ENCODE measurements at places on chromosomes 11 and 22.

DNA sequence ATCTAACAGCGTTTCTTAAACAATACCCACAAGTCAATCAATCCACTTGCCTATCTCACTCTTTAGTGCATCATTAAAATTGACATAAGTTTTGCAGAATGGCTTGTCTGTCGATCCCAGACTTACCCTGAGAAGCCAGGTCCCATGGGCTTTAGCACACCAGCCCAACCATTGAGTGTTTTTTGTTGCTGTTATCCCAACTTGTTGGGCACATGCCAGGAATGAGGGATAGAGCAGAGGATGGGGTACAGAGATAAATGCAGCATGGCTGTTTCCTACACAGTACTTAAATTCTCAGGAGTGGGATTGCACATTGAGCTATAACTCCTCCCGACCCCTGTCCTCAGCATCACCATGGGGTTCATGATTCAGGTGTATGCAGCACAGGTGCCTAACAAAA, 64.2 kb upstream of the RASSF10 start:
- DNase-seq = no peak

DNA sequence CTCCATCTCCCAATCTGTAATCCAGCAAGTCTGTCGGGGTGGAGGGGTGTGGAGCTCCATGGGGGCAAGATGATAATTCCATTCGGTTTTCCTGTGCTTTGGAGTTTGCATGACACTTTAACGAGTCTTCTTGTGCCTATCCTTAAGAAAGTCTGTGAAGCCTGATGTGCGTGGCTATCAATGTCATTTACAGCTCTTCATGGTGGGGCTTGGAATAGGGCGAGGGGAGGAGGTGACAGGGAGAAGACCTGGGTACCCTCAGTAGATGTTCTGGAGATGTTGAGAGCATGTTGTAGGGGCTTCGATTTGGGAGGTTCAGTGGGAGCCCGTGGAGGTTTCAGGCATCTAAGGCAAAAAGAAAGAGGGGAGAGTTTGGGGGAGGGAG, 579 bp upstream of the PHLDB1 start:
- DNase-seq = no peak

DNA sequence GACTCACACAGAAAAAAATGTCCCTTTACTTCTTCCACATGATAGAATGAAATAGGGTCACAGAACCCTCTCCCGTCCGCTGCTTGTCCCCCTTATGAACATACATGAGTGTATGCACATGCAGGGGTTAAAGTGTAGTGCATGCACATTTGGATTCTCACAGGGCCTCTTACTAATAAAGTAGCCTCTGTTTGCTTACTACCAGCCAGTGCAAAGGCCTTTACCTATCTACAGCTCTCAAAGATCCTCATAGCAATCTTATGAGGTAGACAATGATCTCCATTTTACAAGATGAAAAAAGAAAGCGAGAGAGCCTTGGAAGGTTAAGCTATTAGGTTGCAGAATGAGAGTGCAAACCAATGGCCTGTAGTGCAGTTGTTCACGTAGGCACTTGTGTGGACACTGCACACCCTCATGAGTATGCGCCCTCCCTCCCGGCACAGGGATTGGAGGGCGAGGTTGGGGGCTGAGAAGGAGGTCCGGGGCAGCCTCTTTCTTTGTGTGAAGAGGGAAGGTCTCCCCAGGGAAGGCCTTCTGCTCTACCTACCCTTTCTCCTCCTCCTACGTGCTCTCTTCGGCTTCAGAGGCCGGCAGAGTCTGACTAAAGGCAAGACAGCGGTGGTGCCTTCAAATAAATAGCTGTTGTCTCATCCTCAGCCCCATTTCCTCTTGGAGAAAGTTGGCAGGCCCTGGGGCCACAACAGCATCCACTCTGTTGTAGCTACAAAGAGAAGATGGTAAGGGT, 91.3 kb downstream of the CEP164 start:
- no peak for DNase-seq

DNA sequence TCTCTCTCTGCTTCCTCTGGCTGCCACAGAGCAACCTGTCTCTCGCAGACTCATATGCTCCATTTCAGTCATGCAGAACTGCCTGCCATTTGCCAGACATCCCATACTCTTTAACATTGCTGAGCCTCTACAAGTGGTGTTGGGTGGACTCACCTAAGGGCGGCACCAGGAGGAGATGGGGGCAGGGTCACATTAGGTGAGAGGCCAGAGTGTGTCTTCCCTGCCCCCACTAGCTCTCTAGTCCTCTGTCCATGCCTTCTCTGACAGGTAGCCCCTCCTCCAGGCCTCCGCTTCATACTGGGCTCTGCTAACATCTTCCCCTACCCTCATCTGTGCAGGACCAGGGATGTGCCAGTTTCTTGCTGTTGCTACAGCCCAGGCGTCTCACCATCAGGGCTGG, 366.3 kb downstream of the TENM4 start:
- no peak for DNase-seq

DNA sequence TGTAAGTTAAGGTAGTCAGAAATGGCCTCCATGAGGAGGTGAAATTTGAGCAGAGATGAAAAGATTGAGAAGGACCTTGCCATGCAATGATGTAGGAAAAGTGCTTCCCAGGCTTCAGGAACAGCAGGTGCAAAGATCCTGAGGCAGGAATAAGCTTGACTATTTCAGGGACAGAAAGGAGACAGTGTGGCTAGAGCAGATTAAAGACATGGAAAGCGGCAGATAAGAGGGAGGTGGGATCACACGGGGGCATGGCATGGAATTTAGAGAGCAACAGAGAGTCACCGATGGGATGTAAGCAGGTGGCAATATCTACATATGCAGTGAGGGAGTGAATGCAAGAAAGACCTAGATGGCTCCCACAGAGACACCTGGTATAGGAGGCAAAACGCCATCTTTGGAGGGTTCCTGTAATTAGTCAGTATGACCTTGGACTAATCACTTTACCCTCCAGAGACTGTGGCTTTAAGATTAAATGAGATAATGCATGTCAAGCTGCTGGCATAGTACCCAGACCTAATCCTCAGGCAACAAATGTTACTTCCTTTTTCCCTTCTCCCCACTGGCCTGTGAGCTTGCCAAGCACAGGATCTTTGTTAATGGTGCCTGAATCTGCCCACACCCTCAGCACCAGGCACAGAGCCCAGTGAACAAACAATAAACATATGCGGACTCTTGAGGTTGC, 24.6 kb upstream of the ACER3 start:
- no peak for DNase-seq

- no peak for DNase-seq
Observed at GRCh38 chr11:17631702-17632365, 84.8 kb downstream of the OTOG start.

GRCh38 chr11:39674024-39674423, 1785.4 kb downstream of the LRRC4C start:
- DNase-seq = no peak

DNA sequence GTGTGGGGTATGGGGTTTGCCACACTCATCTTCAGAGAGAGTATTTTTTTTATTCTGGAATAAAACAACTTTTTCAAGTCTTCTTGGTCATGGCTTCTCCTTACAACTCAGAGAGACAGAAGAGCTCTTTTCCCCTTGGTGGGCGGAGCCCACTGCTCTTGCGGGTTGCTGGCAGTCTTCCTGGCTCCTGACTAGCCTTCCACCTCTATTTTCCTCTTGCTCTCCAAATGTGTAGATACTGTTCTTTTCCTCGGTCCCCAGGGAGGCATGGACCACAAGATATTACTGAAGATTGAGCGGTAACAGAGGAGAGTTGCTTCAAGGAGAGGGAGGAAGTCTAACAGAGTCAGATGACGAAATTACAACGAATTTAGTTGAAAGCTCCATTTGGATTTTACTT, 210.6 kb downstream of the NTM start:
- DNase-seq = no peak

- peak; percentile 6 for DNase-seq
Observed at GRCh38 chr11:117097389-117098268, 599 bp downstream of the SIK3 start.

DNA sequence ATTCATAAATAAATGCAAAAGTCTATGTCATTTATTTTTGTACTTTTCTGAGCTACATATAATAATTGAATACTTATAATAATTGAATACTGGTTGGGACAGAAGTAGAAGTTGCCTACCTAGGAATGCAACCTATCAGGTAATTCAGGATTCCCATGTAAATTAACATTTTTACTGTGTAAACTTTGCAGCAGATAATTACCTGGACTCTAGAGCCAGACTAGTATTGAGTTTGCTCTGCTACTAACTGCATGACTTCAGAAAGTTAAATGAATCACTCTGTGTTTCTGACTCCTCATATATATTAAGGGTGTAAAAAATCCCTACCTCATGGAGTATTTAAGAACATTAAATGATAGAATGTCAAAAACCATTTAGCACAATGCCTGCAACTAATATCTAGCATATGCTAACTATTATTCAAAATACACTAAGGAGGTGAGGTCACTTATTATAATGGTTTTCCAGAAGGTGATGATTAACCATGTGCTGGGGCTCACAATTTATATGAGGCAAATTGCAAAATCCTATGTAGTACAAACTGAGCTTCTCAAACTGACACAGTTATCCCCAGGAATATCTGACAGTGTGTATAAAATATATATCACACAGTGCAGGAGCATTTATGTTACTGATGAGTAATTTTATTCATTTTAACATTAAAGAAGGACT, 138.1 kb upstream of the ANO3 start:
- DNase-seq = no peak

GRCh38 chr22:36208162-36208765, 6.7 kb upstream of the APOL4 start:
- no peak for DNase-seq

- DNase-seq = no peak
Observed at GRCh38 chr11:13348305-13348704, 70.7 kb downstream of the BMAL1 start.

Measured in activated CD4-positive, alpha-beta T cell treated with anti-CD3 and anti-CD28 coated beads for 4 hours (primary cell).